ENCODE measurements at places on chromosomes 1 and 21.

- no peak for DNase-seq
Observed at GRCh38 chr1:85343612-85344255, 67.3 kb upstream of the BCL10 start.

- no peak for DNase-seq
Observed at GRCh38 chr1:36284061-36284460, 22.1 kb upstream of the SH3D21 start.

DNA sequence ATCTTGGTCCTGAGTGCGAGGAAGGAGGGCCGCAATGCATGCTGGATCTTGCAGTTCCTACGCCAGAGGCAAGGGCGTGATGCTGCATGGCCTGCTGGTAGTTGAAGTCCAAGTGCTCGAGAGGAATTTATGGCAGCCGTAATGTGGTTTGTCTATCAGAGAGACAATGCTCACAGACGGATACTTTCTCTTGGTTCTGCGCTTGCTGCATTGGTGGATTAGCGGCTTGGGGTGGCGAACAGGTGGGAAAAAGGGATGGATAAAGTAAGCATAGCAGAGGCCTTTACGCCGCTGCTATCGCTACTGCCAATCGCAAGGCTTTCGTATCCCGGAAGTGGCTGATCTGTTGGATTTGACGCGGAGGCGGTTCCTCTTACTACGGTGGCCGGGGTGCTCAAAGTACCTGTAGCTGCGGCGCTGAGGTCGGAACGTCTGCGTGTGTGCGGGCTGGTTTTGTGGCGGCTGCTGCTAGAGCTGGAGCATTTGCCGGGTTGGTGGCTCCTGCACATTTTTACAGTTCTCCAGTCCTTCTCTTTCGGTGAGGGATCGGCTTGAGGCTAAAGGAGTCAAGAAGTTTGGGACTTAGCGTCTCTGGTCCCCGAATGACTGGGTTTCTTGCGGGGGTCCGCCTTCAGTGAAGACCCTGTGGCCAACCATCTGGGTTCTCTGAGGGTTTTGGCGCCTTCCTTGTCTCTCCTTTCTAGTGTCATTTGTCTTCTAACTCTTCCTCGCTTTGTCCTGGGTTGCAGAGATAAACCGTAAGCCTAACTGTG is at the start of gene ATG4C:
ATG4C (plus strand) TSS at position 397 of the 773 bp plus-strand sequence. CDS start 19,655 bp downstream, outside the sequence.
- peak; percentile 95 for DNase-seq

- DNase-seq, result no peak
Observed at GRCh38 chr1:239098400-239099037, 287.8 kb upstream of the CHRM3 start.

- no peak for DNase-seq
Observed at GRCh38 chr1:24341260-24341659, 22.1 kb downstream of the GRHL3 start.

GRCh38 chr1:93180723-93181613 is at the start of gene CCDC18:
TSS of gene CCDC18 (plus strand) at chr1:93180724. CDS start at chr1:93183362, 2,638 bp downstream.
- DNase-seq, result peak; percentile 66

GRCh38 chr1:167086033-167086432 is 4.1 kb downstream of the GPA33 start:
- no peak for DNase-seq

GRCh38 chr1:159849626-159850366 is 12.7 kb downstream of the VSIG8 start:
- no peak for DNase-seq

DNA sequence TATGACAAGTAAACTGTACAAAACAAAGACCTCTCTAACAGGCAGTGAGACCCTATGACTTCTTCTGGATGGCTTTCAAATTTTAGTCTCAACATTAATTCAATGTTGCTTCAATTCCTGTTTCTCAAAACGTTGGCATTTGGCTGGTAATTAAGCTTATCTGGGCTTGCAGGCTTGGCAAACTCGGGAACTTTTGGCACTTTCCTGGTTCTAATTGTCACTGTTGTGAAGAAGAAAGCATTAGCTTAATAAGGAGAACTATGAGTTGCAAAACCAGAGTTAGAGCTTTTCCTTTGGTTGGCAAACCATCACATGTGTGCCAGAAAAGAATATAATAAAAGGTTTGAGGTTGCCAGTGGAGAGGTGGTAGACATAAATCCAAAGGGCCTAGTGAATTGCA is 698.3 kb downstream of the LRRIQ3 start:
- DNase-seq, result no peak

GRCh38 chr1:159025043-159025442 is 15.3 kb downstream of the IFI16 start:
- no peak for DNase-seq

DNA sequence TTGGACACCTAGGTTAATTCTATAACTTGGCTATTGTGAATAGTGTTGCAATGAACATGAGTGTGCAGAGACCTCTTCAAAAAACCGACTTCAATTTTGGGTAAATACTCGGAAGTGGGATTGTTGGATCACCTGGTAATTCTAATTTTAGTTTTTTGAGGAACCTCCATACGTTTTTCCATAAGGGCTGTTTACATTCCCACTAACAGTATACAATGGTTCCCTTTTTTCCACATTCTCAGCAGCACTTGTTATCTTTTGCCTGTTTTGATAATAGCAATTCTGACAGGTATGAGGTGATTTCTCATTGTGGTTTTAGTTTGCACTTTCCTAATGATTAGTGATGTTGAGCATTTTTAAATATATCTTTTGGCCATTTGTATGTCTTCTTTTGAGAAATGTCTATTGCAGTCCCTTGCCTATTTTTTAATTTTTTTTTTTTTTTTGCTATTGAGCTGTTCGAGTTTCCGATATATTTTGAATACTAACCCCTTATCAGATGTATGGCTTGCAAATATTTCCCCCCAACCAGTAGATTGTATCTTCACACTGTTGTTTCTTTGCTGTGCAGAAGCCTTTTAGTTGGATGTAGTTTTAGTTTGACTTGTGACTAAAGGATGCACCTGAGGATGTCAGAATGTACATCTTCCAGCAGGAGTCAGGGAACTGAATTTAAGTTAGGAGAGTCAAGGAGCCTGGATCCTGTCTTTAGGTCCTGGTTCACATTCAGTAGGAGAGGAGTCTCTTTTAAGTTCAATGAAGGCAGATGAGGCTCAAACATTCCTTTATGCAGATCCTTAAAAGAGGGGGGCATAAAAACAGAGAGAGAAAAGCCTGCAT is 120.0 kb downstream of the S1PR1 start:
- no peak for DNase-seq

DNA sequence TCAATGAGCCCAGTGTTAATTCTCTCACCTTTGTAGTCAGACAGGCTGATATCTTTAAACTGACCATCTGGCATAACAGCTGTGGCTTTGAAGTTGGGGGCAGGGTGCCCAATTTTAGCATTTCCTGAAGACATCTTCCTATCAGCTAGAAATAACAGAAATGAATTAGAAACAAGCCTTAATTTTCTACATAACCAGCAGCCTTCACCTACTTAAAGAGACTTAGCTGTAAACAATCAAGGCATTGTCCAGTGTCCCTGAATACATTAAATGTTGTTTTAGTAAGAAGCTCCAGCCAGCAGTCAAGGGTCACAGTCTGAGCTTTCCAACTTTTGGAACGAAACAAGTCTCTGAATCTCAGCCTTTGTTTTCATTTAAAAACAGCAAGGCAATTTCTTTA is 2.8 kb downstream of the PRDX1 start:
- no peak for DNase-seq
